Stimulated activated CD4-positive, alpha-beta T cell treated with anti-CD3 and anti-CD28 coated beads, Interleukin-12 subunit alpha, Interleukin-12 subunit beta, amount 100 ng/mL, for 48 hours (primary cell): ENCODE measurements at places on chromosomes 7 and 10.

GRCh38 chr10:85149766-85150165, 821.4 kb downstream of the CCSER2 start:
- no peak for DNase-seq

DNA sequence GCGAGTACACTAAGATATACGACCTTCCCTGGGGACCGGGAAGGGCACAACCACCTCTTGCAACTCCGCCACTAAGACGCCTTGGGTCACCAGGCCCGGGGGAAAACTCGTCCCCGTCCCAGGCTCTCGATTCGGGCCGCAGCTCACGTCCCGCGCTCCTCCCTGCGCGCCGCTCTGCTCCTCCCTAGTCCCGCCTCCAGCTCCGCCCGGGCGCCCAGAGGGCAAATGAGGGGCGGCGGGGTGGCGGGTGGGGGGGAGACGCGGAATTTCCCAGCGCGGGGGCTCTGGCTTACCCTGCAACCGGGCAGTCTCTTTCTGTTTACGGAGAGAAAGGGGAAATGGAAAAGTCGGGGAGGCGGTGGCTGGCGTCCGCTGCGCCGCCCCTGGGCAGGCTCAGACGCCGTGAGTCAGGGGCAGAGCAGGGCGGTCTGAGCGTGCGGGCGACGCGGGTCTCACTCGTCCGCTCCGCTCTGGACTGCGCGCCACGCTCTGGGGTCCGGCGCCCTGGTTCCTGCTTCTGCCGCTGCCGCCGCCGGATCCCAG, at the start of gene MAP3K8:
Gene MAP3K8 (plus strand): TSS at position 455 of the 543 bp plus-strand sequence. CDS start 4,755 bp downstream, outside the sequence.
- peak; percentile 71 for DNase-seq

- DNase-seq: no peak
These were observed 149.2 kb upstream of the LYZL2 start for GRCh38 chr10:30778769-30779168.

DNA sequence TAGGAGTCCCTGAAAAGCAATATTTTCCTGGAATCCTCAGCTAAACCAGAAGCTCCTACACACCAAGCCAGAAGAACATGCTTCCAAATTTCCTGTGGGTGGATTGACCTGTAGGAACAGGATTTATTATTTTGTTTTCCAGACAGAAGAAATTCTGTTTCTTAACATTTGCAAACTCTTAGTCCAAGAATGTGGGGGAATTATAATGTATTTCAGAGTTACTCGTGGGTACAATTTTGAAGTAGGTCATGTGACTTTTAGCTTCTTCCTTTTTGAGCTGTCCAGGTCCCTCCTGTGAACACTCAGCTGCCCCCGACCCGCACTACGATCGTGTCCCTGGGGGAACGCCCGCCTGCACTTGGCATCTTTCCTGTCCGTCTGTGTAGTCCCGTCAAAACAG, 27.7 kb upstream of the VIPR2 start:
- no peak for DNase-seq

DNA sequence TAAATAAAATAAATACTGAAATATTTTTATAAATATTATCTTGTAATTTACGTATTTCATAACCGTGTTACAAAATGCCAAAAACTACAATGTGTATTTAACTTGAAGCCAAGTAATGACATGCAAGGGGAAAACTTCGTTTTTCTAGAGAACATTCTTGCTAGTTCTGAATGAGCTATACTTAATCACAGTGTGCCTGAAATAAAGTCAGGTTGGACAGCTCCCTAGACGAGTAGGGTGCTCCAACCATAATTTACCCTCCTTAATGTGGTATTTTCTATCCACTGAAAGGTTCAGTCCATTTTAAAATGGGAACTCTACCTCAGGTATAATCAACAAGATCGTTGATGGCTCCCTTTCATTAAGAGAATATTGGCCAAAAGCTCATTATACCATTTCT, 194.5 kb upstream of the AHR start:
- DNase-seq: no peak

GRCh38 chr7:148403466-148403993, 187.0 kb upstream of the C7orf33 start:
- no peak for DNase-seq

DNA sequence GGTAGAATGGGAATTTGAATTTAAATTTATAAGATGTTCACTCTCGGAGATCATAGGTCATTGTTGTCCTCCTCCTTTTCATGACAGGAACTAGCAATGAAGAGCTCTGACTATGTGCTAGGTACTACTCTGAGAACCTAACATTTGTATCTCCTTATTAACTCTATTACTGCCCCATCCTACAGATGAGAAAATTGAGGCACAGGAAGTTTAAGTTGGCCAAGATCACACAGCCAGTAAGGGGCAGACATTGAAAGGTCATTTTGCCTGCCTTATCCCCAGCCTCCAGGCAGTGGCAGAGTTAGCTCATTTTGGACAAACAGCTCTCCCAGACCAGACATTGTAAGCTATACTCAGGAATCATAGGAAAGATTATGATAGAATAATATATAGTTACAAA, 6.0 kb downstream of the SRGN start:
- DNase-seq: no peak

- no peak for DNase-seq
These were observed 114.2 kb downstream of the DYNC1I1 start for GRCh38 chr7:95886501-95887090.

DNA sequence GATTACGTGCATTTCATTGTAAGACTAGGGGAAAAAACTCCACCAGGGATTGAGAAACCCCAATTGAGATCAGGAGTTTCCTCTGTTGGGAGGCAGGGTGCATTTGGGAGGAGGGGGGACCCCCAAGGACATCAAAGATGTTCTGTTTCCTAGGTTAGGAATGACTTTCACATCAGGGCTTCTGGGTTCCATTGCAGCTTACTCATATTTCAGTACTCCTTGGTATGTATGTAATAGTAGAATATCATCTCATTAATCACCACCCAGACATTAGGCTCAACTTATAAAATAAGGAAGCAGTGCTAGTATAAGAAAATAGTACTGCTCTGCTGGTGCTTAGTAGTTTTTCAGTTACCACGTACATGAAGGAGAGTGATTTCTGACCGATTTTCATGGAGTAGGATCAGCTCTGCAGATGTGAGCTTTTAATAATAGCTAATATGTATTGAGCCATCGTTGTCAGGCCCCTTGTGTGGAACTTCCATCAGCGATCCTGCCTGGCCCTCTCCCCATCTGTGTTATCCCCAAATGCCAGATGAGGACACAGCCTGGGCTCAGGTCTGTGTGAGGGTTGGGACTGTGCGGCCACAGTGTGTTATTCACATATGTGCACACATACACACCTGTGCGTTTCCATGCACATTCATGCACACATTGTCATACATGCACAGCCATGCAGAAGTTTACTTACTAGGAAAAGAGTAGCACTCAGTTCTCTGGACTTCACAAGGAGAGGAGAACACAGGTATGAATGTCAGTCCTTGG, 23.5 kb downstream of the UPP1 start:
- DNase-seq: no peak

DNA sequence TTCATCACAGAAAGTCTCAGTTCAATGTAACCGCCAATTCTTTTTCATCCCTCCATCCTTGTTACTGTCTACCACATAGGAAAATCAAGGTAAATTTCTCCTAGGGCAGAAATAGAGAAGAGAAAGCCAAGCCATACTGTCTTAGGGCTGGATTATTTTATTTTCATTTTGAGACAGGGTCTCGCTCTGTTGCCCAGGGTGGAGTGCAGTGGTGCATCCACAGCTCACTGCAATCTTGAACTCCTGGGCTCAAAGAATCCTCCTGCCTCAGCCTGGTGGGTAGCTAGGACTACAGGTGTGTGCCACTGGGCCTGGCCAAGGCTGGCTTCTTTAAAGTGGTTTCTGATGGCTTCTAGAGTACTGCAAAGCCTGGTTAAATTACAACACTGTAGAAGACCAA, 181.7 kb downstream of the SRPK2 start:
- no peak for DNase-seq

- no peak for DNase-seq
These were observed 86.4 kb upstream of the RNF148 start for GRCh38 chr7:122789156-122789555.

DNA sequence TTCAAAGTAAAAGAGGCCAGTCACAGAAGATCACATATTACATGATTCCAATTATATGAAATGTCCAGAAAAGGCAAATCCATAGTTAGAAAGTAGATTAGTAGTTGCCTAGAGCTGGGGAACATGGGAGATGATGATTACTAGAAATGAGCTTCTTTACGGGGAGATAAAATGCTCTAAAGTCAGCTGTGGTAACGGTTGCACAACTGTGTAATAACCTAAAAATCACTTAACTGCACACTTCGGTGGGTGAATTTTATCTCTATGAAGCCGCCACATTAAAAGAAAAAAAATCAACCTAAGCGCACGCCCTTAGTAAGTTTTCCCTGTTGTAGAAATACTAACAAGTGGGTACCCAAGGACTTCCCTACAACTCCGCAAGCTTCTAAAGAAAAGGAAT, 15.9 kb downstream of the XRCC2 start:
- no peak for DNase-seq

DNA sequence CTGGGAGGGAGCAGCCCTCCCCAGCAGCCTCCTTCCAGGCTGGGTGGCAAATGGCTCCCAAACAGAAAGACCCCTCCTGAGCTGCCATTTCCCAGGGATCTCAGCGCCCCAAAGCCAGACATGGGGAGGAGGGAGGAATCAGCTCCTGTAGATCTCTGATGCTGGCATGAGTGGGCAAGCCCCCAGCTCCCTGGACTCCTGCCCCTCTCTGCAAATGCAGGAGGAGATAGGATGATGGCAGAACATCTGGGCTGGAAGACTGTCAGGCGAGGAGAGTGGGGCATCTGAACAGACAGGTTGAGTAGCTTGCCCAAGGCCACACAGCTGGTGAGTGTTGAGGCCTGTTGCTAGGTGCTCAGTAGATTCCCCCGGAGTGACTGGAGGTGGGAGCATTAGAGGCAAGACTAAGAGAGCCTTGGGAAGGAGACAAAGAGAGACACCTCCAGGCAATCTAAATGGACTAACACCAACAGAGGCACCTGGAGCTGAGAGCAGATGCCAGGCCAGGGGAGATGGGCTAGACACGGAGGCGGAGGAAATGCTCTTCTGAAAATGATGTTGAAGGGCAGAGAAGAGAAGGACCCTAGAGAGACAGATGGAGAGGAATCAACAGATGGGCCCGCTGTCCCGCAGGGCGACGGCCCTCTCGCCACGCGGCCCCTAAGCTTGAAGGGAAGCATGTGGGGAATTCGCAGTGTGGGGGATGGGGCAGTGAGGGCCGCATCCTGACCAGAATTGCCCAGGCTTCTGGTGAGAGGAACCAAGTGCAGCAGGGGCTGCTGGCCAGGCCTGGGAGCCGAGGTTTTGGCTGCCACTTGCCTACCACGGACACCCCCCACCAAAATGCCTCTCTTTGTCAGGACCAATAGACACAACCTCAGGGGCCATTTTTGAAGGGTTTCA, 84.8 kb upstream of the LRRC4 start:
- DNase-seq: no peak

- DNase-seq: no peak
These were observed 190.4 kb downstream of the PTPRN2 start for GRCh38 chr7:158396982-158397862.

DNA sequence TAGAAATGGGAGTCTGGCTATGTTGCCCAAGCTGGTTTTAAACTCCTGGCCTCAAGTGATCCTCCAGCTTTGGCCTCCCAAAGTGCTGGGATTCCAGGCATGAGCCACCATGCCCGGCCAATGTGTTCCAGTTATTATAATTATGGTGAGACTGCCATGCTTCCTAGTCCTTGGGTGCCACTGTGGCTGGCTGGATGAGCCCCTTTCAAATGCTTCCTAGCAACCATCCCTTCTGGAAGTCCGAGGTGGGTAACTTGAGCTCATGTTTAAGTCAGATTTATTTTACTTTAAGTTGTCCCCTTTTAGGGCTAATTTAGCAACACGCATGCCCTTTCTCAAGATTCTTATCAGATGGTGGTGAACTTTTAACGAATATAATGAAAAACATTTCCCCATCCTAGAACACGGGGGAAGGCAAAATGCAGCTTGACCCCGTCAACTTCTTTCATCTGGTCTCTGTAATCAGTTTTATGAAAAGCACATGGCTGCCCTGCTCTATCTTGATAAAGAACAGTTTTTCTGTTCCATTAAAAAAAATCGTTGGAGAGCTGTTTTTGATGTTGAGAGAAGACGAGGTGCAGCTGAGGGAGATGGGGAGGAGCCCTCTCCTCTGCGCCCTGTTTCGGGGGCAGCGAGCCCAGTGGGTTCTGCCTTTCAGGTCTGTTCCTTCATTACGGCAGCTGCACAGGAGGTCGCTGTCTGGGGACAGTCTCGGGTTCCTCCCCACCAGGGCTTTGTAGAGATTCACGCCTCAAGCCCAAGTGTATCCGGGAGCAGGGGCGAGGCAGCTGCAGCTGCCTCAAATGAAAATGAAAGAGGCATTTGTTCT, 61.0 kb upstream of the MKI67 start:
- DNase-seq: no peak

DNA sequence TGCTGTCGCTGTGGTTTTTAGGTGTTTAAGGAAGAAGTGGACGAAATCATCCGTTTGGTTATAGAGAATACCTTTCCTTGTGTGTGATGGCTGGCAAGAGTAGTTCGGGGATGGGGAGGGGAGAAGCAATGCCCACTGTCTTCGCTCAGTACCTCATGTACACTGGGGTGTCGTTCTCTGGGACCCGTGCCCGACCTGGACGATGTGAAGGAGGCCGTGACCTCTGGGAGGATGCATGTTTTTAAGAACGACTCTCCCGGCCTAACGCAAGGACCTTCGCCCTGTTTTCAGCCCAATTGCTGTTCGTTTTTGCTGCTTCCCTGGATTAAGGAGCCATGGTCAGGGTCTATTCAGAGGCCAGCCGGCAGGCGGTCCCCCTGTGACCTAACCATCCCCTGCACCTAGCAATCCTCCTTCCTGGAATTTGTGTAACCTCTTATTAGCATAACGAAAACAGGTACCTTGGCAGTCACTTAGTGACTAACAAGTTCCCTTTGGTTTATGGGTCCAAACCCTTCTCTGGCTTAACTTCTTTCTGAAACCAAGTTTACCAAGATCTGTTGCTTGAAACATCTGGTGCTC, 1.3 kb downstream of the NFE2L3 start:
- DNase-seq: no peak

GRCh38 chr10:91197127-91197526, 23.3 kb upstream of the PCGF5 start:
- DNase-seq: no peak

DNA sequence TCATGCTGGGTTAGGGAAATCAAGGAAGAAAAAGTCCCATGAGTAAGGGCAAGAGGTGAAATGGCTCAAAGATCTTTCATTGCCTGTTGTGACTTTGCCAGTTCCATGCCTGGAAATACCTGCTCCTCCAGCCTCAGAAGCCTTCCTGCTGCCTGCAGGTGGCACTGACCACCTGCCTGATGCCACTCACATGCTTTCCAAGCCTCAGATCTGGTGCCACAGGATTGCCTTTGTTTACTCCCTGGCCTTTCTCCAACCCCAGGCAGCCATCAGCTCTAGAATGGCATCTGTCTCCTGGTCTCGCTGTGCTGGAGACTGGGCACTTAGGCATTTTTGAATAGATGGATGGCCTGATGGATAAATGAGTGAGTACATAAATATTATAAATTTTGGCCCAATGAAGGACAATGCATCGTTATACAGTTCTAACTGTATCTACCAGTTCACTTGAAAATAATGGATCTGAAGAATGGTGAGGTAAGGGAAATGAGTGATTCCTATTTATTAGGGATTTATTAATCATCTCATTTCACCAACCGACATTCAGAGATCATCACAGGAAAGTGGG, 657.2 kb downstream of the INHBA start:
- no peak for DNase-seq
